ENCODE measurements at places on chromosomes 7 and 10. TPM values are rescaled to one million over a fixed set of nuclear protein-coding genes. Genes with fewer than 3 reads are reported as not detected.

DNA sequence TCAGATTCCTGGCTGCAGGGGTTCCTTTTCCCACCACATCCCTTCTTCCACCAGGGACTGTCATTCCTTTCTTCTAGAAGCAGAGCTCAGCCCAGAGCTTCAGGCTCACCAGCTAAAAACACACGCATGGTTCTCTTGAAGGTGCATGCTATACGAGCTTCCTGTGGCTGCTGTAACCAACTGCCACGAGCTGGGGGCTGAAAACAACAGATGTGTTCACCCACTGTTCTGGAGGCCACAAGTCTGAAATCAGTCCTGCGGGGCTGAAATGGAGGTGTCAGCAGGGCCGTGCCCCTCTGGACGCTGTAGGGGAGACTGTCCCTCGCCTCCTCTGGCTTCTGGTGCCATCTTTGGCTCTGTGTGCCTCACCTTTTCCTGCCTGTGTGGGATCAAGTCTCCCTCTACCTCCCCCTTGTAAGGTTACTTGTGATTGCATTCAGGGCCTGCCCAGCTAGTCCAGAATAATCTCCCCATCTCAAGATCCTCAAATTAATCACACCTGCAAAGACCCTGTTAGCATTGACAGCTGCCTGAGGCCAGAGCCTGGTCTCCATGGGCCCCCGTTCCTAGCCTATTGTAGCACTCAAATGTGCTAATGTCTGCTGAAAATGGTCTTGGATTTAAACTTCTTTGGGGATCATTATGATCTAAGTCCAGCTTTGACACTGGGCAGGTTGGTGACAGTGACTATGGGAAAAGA is 13.7 kb downstream of the RAB19 start:
- DNase-seq: no peak

DNA sequence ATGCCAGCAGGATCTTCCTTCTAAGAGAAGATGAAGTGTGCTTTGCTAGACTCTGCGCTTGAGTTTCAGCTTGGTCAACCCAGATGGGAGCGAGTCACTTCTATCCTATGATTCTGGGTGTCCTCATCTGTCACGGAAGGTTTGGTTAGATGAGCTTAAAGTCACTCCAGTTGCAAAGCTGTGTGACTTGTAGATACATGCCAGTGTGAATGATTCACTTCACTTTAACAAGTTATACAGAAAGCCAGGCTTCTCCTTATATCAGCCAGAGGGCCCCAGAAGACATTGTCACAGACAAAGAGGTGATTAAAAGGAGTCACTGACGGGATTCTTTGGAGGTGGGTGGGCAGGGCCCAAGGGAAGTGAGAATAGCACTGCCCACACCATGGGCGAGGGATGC is 122.6 kb upstream of the PFKP start:
- DNase-seq: no peak

DNA sequence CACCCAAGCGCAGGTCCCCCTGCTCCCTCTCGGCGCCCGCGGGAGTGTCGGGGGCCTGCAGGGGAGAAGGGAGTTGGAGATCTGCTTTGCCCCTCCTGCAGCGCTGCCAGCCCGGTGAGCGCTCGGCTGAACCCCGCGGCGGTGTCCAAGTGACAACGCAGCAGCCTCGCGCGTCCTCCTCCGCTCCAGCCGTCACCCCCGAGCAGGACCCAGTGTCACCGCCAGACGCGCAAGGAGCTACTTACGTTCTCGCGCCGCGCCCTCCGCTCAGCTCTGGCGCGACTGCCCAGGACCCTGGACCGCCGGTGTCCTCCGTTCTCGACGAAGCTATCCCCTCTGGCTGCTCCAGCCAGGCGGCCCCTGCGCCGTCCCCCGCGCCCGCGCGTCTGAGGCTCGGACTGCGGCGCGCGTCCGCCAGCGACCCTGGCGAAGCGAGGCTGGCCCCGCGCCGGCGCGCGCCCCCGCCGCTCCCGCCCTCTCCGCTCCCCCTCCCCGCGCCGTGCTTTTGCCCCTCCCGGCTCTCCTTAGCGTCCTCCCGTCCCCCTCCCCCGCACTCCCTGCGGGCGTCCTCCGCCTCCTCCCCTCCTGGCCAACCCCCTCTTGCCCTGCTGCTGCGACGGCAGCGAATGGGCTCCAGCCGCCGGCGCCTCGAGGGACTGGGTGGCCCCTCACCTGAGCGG is at the start of gene NRCAM:
Gene NRCAM (minus strand): TSS at position 439 of the 680 bp plus-strand sequence. CDS start 216,372 bp downstream, outside the sequence.
- DNase-seq: no peak

DNA sequence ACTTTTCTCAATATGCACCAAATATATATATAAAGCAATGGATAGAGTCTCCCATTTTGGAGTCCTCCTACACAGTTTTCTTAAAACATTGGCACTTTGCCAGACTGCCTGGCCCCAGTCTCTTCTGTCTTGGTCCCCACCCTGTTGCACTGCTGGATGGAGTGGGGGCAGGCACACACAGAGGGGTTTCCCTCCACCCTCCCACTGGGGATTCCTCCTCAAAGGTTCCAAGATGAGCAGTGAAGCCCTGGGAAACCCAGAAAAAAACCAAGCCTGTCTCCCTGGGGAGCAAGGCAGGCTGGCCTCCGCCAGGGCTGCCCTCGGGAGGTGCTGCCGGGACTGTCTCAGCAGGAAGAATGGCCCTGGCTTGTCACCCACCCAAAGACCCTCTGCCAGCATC is 68.0 kb downstream of the SH3PXD2A start:
- no peak for DNase-seq

DNA sequence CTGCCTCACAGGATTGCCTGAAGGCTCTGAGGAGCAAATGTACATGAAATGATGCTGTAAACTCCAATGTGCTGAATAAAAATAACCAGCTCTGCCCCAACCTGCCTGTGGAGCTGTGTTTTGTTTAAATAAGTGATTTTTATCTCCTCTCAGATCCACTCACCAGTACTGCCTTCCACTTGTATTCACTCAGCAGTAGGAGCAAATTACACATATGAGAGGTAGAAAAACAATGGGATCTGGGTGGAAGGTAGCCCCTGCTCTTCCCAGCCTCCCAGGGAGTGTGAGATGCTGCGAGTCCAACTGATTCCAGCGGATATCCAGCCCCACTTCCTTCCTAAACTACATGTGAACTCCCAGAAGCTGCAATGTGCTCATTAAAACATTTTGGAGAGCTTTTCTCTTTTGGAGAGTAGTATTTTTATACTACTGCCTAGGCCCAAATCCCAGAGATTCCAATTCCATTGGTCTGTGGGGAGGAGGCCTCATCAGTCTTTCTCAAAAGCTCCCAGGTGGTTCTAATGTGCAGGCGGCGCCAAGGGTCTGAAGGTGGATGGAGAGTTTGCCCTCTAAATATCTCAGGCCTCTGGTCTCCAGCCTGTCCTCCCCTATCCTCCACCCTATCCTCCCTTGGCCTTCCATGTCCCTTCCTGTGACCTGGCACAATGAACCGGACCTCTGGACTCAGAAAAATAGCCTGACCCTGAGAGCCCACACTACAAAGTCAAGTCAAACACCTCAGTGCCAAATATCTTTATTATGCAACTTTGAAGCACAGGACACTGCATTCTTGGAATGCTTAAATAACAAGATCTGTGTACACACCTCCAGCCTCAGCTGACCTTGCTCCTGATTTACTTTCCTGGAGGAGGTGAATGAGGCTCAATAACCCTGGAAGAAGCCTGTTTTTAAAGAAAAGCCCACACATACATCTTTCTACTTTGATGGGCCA is 46.2 kb downstream of the CPVL start:
- DNase-seq: no peak

DNA sequence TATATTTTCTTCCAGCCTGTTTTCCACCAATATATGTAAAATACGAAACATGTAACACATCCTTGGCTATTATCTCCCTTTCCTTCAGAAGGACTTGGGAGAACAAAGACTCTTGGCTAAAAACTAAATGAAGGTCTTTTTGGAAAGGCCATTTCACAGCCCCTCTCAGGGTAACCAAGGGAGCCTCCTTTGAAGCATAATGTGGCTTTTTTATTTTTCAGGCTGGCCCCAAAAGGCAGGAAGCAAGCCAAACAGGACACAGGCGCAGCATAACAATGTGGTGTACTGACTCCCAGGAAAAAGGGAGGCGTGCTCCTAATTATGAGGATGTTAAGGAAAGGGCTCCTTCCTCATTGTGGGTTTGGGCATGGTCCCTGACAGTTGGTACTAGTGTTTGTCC is 30.3 kb upstream of the CCSER2 start:
- no peak for DNase-seq

DNA sequence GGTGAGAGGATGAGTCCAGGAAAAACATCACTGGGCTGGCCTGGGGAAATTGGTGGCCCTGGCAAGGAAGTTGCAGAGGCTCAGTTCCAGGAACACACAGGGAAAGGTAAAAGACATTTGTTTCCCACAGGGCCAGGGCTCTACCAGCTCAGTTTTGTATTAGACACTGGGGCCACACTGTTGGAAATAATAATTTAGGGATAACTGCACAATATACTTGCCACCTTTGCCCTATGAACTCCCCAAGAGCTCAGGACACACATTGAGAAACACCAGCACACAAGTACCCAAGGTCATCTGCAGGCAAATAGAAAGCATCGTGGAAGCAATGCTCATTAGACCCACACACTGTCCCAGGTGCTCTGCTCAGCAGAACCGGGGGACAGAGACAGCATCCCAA is 617.6 kb downstream of the PTPRN2 start:
- no peak for DNase-seq

DNA sequence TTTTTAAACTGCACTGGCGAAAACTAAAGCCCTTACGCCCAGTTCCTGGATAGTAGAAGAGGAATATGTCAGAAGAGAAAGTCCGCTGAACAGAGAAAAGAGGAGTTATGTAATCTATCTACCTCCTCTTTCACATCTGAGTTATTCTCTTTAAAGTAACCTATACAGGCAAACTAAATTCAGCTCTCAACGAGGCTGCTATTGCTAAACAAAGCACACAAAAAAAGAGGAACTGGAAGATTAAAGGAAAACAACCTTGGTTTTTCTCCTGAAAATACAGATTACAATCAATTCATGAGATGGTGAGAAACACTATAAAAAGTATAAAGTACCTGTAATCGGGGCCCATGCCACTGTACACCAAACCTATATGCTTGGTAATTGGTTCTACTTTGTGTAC is 5.8 kb downstream of the PSMA2 start:
- DNase-seq: no peak

DNA sequence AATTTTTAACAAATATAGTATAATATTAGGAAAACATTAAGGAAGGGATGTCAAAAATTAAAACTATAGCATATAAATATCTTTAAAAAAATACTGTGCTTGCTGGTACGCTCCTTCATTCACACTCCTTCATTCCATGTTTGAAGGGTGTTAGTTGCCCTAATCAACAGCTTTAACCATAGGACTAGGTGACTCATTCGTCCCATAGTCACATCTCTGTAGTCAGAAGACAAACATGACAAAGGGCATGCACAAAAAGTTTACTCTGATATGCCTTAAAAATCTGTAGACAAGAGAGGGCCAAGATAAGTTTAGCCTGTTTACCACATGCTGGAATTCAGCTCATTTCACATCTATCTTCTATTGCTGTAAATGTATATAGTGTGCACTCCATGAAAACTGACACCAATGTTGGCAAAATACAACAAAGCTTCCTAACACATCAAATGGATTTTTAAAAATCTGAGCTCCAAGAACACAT is 646 bp downstream of the FAM13C start:
- DNase-seq: no peak

DNA sequence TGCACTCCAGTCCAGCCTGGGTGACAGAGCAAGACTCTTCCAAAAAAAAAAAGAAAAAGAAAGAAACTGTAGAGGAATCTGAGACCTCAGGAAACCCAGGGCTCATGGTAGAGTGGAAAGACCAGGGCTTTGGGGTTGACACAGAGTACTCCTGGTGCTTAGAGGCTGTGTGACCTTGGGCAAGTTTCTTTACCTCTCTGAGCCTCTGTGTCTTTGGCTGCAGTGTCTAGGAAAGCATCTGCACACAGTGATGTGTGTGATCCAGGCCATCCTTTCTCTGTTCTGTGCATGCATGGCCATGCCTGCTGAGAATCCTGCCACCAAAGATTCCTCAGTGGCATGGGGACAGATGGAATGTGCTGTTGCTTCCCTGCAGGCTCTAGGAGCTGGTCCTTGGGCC is 71.7 kb upstream of the GTF2I start:
- DNase-seq: no peak

DNA sequence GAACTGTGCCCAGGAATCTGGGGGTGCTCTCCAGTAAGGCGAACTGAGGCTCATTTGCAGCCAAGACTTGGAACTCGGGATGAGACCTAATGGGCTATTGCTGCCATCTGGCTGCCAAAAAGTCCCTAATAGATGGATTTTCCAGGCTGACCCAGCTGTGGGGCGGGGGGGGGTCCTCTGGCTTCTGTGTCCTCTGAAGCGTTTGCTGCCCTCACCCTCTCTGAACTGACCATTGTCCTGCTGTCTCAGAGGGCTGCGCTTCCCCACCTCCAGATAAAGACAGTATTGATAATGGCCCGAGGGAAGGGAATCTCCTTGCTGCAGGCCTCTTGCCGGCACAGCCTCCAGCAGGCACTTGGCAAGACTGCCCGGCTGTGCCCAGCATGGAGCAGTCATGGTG is 46.6 kb downstream of the CLEC2L start:
- no peak for DNase-seq

- DNase-seq: no peak
Measured at GRCh38 chr10:62451611-62451975, 77.4 kb downstream of the ZNF365 start.

SEM1 gene
- 117 TPM for polyA plus RNA-seq

Measured in CD14-positive monocyte (primary cell).